ENCODE measurements at places on chromosomes 16 and 17.

GRCh38 chr17:81722184-81723120 lies 10.4 kb downstream of the SLC25A10 start:
- DNase-seq = no peak

DNA sequence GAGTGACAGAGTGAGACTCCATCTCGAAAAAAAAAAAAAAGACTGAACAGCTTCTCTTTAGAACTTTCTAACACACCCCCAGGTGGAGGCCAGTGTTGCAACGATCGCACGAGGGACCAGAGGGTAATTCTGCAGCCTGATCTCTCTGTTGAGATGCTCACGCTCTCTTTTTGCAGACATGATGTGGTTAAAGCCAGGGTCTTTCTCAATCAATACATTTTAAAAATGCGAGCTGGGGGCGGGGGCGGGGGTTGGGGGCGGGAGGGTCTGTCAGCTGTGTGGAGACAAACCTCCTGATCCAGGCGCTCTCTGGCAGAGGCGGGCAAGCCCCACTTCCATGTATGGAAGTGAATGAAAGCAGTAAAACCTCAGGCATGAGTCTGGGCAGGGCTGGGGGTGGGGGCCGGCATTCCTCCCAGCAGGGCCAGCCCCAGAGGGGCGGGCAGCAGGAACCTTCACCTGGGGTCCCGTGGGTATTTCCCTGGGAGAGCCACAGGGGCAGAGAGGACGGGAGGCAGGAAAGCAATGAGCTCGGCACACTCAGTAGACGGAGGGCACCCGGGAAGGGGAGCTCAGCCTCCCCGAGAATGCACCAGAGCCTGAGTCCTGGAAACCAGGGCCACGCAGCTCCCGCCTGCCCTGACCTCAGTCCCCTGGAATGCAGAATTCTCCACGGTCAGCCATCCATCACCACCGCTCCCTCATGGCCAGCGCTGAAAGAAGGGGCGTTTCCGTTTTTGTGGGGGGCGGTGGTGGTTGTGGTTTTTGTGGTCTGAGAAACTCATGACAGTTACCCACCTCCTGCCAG lies 28.0 kb downstream of the NXN start:
- no peak for DNase-seq

GRCh38 chr17:82019690-82020571 lies 2.7 kb downstream of the CENPX start:
- DNase-seq = peak; percentile 88

DNA sequence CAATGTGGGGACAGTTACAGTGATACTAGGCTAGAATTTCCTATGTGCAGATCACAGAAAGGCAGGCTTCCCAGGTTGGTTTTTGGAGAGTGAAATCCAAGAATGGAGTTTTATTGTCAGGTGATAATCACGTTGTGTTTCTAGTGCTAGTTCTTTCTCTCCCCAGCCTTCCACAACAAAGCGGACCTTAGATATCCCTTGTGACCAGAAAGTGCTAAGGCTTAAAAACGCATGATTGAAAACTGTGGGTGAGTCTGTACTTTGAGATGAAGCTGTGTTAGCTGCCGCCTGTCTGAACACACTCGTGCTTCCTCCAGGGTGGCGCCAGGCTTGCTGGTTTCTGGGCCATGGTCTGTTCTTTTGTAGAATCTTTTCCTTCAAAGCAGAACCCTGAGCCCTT lies 52.1 kb downstream of the BANP start:
- DNase-seq = no peak

DNA sequence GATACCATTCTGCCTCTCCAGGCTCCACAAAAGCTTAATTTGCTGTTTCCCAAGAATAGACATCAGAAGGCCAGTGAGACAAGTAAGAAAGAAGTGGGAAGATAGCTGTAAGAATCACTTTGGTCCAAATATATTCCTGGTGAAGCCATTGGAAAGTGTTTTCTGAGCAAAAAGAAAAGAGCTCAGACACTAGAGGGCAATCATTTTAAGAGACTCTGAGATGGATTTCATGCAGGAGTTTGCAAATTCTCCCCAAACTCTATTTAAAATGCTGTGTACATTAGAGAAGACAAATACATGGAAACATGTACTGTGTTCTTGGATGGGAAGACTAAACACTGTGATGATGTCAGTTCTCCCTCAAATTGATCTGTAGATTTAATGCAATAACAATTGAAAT lies 8.0 kb upstream of the SLC6A2 start:
- no peak for DNase-seq

- DNase-seq = no peak
Measured at GRCh38 chr16:24328835-24329452, 72.8 kb downstream of the CACNG3 start.

DNA sequence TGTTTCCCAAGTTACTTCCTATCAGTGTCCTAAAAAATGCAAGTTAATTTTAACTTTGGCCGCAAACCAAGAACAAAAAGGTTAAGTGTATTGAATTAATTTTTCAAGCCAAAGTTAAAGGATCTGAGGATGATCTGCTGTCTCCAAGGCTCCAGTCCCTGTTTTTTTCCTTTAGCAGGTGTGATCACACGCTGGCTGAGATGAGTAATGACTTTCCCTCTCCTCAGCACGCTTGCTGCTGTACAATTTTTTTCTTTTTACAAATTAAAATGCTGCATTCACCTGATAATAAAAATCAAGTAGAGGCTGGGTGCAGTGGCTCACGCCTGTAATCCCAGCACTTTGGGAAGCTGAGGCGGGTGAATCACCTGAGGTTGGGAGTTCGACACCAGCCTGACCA lies 3.9 kb upstream of the TNFSF12 start:
- no peak for DNase-seq

DNA sequence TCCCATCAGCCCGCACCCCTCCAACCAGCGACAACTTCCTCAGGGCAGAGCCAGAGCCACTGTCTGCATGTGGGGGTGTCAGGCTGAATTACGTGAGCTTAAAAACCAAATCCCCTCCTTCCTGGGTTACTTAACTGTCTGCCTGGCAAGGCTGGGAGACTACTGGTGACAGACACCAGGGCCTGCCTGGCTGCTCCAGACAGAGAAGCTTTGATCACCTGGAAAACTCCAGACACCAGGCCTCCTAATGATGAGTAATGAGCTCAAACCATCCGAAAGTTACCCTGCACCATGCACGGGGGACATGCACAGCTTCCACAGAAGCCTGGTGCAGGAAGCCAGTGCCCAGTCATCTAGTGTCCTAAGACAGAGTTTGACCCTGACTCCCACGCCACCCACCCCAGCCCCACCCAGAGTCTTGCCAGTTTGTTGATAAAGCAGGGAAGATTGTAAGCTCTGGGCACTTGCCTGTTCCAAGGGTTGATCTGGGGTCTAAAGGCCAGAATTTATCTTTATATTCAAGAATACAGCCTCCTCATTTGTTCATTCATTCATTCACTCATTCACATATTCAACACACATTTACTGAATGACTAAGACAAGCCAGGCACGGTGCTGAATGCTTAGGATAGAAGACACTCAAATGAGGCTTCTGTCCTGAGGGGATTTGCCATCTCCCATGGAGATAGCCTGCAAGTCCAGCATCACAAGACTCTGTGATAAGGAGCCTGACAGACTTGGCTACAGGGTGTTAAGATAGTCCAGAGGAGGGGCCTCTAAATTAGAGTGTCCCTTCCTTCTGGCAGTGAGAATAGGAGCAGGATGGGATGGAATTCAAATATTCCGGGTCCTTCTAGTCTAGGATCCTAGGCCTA lies 7.2 kb upstream of the CCDC182 start:
- no peak for DNase-seq

DNA sequence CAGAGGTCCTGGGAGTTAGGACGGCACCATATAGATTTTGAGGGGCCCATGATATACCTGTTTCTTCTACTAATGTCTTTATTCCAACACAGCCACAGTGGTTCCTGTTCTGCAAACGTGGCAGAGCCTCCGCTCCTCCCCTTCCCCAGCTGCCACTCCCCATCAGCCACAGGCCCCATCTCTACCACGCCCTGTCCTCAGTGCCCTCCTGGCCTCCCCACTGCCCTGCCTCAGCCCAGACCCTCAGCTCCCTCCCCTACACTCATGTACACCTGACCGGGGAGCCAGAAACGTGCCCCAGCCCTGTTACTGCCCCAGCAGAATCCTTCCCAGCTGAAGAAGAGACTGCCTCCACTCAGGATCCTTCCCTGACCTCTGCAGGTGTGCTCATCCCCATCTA lies 11.9 kb upstream of the RBFOX3 start:
- no peak for DNase-seq

DNA sequence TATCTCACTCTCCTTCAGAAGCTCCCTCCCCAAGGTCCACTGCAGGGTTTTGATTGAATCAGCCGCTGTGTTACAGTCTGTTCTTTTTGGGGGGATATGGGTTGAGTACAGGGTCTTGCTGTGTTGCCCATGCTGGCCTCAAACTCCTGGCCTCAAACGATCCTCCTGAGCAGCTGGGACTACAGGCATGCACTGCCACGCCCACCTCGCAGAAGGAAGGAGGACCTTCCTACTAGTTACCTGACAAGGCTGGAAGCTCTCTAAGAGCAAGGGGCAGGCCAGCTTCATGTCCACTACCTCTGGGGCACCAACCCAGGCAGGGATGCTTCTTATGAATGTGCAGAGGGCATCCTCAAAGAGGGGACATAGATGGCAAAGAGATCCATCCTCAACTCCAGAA lies 1.9 kb upstream of the MMP28 start:
- DNase-seq = no peak

GRCh38 chr17:29140631-29141513 lies 39.3 kb downstream of the MYO18A start:
- DNase-seq = peak; percentile 58

GRCh38 chr17:15744074-15744676 lies 12.1 kb downstream of the TBC1D26 start:
- DNase-seq = no peak

GRCh38 chr17:41395611-41396010 lies 1.8 kb downstream of the KRT31 start:
- no peak for DNase-seq

DNA sequence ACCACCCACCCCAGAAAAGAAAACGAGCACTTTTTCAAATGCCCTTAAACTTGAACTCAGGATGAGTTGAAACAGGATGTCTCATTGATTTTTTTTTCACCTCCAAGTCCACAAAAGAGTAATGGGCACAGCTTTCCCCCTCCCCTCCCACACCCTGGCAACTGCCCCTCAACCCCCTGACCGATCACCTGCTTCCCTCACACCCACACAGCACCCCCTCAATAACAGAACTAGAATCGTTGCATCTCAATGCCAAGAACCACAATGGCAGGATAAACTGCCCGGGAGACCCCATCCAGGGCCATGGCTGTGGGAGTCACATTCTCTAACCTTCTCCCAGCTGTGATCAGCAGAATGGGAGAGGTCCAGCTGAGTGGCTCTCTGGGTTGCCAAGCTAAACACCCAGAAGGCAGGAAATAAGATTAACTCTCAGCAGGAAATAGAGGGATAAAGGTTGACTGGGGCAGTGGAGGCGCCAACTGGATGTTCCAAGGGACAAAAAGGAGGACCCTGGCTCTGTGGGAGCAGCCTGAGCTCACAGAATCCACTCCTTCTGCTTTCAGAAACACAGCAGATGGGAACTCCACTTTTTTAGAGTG lies 128.0 kb upstream of the SDK2 start:
- no peak for DNase-seq

GRCh38 chr16:23288726-23289512 lies 13.2 kb upstream of the SCNN1B start:
- no peak for DNase-seq

DNA sequence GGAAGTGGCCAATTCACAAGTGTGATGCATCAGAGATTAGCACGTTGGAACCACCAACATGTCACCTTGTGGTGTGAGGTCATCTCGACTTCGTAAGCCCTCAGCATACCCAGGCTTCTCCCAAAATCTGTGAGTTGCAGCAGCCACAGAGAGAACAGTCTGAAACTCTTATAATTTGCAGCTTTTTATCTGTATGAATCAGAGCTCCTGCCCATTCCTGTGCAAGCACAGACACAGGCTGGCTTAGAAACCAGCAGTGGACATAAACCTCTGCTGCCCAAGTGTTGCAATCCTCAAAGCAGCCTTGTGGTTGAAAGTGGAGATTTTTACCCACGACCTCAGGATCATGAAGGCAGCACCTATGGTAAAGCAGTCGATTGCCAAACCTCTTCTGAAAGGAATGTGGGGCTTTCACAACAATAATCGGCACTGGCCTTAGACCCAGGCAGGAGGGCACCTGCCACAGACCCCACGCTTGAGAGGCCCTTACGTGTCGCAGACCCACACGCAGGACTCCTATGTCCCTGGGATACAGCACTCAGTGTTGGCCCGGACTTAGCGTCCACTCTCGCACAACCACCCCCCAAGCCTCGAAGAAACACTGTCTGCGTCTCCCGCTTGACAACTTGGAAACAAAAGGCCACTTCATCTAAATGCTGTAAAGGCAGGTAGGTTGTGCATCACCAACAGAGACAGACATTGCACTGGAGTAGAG lies 24.5 kb upstream of the OSGIN1 start:
- DNase-seq = no peak

GRCh38 chr16:23987443-23987842 lies 151.7 kb downstream of the PRKCB start:
- no peak for DNase-seq

DNA sequence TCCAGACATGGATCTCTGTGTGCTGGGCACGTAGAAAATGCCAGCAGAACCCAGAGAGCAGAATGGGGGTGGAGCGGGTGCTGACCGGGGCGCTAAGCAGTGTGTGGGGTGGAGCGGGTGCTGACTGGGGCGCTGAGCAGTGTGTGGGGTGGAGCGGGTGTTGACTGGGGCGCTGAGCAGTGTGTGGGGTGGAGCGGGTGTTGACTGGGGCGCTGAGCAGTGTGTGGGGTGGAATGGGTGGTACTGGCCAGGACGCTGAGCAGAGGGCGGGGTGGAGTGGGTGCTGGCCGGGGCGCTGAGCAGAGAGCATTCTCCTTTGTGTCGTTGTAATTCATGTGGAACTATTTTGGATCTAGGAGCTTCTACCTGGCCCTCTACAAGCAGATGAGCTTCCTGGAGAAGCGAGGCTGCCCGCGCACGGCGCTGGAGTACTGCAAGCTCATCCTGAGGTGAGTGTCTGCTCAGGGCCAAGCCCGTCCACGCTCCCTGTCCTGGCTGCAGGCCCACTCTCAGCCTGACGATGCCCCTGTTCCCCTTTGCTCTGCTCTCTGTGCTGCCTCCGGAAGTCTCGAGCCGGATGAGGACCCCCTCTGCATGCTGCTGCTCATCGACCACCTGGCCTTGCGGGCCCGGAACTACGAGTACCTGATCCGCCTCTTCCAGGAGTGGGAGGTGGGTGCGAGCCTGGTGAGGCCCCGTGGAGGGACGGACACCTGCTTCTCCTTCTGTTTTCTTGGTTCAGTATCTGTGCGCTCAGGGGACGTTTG lies 20.3 kb upstream of the MC1R start:
- DNase-seq = no peak

DNA sequence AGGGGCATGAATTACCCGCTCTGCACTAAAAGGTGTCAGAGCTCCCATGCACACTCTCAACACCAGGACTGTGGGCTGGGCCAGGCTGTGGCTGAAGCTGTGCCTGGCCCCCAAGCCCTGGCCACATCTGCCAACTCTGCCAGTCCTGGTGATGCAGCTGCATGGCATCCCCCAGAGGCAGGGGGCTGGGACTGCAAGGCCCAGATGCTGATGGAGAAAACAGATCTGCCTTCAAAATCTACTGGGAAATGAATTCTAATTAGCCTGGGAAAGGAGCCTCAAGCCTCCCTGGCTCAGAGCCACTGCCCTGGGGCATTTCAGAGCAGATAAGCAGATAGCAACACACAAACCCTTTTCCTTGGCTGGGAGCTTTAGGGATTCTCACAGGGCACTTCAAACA lies 3.4 kb downstream of the CHST6 start:
- no peak for DNase-seq
